Activated T-helper 1 cell treated with anti-CD3 and anti-CD28 coated beads, Interleukin-12 subunit alpha, Interleukin-12 subunit beta, Interleukin-2, Interleukin-4 antibody, amounts not matched to agents 30 ng/mL and 10 ng/mL and 1 ng/mL, durations not matched to agents 14 hours and 24 hours and 36 hours (primary cell): ENCODE measurements at places on chromosomes 1 and 21. TPM values are rescaled to one million over a fixed set of nuclear protein-coding genes. Genes with fewer than 3 reads are reported as not detected.

NBPF6 gene
- 0.13 and 0.47 TPM in 2 replicates for total RNA-seq

GRCh38 chr1:71087060-71087459 is 6.2 kb upstream of the ZRANB2 start:
- peaks cover under 1% of the 10 kb centered on the region for H3K36me3 ChIP-seq
- H3K27me3 ChIP-seq: peaks cover 19% of the 10 kb centered on the region
- peaks cover 1% of the 10 kb centered on the region for H3K4me1 ChIP-seq
- no peak overlapping the region for H3K27ac ChIP-seq
- no peak for DNase-seq

ARHGAP30 gene
- 149 and 151 TPM in 2 replicates for total RNA-seq

GRCh38 chr1:56385314-56385713 is 194.0 kb downstream of the PLPP3 start:
- H3K27me3 ChIP-seq: no peaks in the 10 kb centered on the region
- no peak overlapping the region for H3K4me3 ChIP-seq
- H3K27ac ChIP-seq: no peak overlapping the region
- DNase-seq: no peak
- no peaks in the 10 kb centered on the region for H3K36me3 ChIP-seq
- H3K4me1 ChIP-seq: no peaks in the 10 kb centered on the region

DNA sequence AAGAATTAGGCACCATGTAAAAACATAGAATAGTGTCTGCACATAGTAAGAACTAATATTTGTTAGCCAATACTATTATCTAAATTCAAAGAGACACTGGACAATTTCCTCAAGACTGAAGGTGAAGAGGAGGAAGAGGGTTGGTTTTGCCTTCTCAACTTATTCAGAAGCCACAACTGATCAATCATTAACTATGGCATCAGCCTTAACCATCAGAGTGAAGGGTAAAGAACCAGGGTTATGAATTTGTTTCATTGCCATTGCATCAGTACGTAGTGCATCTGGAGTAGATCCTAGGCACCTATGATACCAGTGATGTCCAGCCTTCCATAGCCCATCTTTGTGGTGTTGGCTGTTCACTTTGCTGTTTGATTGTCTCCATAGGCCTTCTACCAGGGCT is 421.7 kb upstream of the DEPDC1 start:
- H3K27me3 ChIP-seq: no peaks in the 10 kb centered on the region
- no peaks in the 10 kb centered on the region for H3K4me1 ChIP-seq
- H3K36me3 ChIP-seq: no peaks in the 10 kb centered on the region
- no peak overlapping the region for H3K27ac ChIP-seq
- H3K4me3 ChIP-seq: no peak overlapping the region
- no peak for DNase-seq

- H3K27ac ChIP-seq: no peak overlapping the region
- peaks cover 10% of the 10 kb centered on the region for H3K4me1 ChIP-seq
- H3K36me3 ChIP-seq: peaks cover 4% of the 10 kb centered on the region
Measured at GRCh38 chr1:234208791-234209190, 164.5 kb upstream of the COA6 start.
